Stimulated activated CD8-positive, alpha-beta memory T cell treated with anti-CD3 and anti-CD28 coated beads, Interleukin-4, amount 100 ng/mL, for 1 hour (primary cell): ENCODE measurements at places on chromosomes 11 and 22.

DNA sequence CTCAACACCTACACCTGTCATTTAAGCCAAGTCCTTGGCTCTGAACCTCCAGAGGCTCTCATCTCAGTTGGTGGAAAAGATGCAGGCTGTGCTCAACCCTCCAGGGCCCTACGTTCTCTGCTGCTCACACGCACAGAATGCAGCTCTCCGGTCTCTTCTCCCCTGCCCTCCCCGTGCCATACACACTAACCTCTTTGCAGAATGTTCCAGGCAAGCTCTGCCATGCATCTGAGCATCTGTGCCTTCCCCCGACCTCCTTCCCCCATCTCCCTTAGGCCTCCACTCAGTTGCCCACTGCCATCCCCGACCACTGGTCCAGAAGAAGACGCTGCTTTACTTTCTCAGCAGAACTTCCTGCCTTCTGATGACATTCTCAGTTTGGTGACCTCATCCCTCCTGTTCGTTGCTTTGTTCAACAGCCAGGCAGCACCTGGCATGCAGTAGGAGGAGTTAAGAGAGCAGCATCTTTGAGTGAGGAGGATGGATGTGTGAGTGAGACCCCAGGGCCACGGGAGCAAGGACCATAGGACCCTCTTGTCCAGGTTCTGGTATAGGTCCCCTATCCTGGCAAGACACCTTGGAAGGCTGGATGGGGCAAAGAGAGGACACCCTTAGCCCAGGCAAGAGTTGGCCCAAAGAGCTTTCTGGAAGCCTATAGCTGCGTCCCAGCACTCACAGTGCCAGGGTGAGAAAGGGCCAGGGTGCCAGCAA is 598.0 kb downstream of the BRD1 start:
- DNase-seq = no peak

- no peak for DNase-seq
Measured at GRCh38 chr11:46659908-46660307, 40.5 kb downstream of the ARHGAP1 start.

- no peak for DNase-seq
Measured at GRCh38 chr11:27118371-27118770, 77.8 kb downstream of the BBOX1 start.

GRCh38 chr11:68940651-68941323 is 37.1 kb downstream of the IGHMBP2 start:
- no peak for DNase-seq

- DNase-seq = no peak
Measured at GRCh38 chr11:73176145-73176873, 34.2 kb upstream of the FCHSD2 start.

- DNase-seq = no peak
Measured at GRCh38 chr11:93392867-93393266, 62.3 kb downstream of the DEUP1 start.

GRCh38 chr11:120028181-120028896 is 109.6 kb downstream of the TRIM29 start:
- no peak for DNase-seq

GRCh38 chr11:70535191-70535971 is 137.1 kb downstream of the CTTN start:
- no peak for DNase-seq

DNA sequence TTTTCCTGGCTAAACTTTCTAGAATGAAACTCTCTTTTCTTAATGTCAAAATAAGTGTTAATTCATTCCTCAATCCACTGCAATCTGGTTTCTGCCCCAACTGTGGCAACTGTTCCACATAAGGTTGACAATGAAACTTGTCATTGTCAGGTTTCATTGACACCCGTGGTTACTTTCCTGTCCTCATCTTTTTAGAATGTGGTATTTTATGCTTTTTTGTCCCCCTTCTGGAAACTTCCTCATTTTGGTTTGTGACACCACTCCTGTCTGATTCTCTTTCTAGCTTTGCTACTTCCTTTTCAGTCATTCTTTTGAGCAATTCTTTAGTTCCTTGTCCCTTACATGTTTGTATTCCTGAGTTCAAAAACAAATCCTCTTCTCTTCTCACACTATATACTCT is 7.5 kb upstream of the PDE3B start:
- DNase-seq = no peak

- DNase-seq = no peak
Measured at GRCh38 chr11:71070490-71071453, 181.6 kb downstream of the SHANK2 start.
